ENCODE measurements at places on chromosomes 12 and 14. TPM values are rescaled to one million over a fixed set of nuclear protein-coding genes. Genes with fewer than 3 reads are reported as not detected.

The BBOF1 gene
- total RNA-seq: 14.7 TPM

DNA sequence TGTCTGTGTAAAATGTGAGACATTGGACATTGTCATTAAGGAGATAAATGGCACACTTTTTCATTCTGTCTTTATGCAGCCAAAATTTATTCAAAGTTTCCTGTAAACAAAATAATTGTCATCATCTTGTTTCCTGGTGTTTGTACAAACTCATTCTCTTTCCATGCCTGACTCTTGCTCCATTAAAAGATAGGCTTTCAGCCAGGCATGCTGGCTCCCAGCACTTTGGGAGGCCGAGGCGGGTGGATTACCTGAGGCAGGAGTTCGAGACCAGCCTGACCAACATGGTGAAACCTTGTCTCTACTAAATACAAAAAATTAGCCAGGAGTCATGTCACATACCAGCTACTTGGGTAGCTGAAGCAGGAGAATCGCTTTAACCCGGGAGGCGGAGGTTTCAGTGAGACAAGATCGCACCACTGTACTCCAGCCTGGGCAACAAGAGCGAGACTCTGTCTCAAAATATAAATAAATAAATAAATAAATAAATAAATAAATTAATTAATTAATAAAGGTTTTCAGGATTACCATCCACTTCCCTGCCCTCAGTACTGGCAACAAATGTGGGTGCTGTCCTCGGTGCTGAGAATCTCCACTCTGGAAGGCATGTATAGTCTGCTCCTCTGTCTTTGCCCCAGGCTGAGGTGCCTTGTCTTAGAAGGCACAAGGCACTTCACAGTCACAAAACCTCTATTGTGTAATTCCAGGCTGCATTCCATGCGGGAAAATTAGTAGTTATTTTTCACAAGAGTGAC lies 83.2 kb downstream of the PAH start:
- no peak for DNase-seq

The AREL1 gene
- total RNA-seq: 43.2 TPM

DNA sequence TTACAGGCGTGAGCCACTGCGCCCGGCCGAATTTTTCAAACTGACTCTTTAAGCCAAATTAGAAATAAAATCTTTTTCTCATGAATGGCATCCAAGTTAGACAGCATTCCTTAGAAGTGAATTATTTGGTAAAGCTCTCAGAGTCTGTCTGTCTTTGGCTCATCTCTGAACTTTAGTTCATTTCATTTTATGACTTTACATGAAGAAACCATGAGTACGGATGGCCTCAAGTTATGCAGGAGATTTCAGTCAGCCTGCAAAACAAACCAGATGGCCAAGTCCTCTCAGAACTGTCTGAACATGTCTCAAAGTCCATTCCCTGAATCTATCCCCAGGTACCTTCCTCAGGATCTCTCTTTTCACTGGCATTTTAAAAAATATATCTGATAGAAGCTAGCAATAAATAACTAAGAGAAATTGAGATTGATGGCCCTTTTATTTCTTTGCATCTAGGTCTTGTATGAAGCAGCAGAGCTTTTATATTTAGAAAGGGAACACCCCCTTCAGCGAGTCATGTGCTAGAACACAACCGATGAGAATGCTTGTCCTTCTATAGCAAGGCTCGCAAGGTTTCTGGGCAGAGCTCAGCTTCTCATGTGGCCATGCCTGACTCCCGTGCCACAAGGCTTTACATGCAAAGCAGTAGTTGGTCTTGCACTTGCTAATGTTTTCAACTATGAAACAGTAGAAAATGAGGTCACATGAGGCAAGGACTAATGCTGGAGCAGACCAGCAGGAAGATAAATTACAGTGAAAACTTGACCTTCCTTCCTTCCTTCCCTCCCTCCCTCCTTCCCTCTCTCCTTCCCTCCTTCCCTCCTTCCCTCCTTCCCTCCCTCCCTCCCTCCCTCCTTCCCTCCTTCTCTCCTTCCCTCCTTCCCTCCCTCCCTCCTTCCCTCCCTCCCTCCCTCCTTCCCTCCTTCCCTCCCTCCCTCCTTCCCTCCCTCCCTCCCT lies 125.0 kb downstream of the AKAP6 start:
- DNase-seq: no peak

The SERPINA5 gene
- total RNA-seq: 1.6 TPM

DNA sequence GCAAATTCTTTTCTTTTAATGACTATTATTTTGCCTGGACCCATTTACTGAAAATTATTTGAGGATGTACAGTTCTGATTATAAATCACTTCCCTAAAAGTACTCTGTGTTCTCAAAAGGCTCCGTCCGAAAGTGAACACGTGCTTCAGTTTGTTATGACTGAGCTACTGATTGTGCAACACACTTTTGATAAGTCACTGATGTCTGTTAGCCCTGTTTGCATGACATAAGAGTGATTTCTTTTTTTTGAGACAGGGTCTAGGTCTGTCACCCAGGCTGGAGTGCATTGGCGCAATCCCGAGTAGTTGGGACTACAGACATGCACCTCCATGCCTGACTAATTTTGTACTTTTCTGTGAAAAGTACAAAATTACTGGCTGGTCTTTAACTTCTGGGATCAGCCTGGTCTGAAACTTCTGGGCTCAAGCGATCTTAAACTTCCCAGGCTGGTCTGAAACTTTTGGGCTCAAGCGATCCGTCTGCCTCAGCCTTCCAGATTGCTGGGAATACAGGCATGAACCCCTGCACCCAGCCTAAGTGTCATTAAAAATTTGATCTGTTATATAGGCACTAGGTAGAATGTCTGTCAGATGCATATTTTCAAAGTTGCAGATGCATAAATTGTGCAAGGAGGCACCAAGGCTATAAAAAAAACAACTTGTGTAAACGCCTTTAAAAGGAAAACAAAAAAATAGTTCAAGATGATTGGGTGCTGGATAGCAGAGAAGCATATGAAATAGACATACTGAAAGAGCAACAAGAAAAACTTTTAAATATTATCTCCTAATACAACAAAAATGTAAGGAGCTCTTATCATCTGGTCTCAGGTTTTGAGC lies 111.5 kb downstream of the SRGAP1 start:
- no peak for DNase-seq

The LTB4R gene
- 2.8 TPM for total RNA-seq

Data from spinal cord (tissue), 10 donors.